ENCODE measurements at places on chromosomes 7 and 10. TPM values are rescaled to one million over a fixed set of nuclear protein-coding genes. Genes with fewer than 3 reads are reported as not detected.

GRCh38 chr7:150479023-150479716 lies 28.7 kb downstream of the GIMAP8 start:
- peak; percentile 30 for DNase-seq

DNA sequence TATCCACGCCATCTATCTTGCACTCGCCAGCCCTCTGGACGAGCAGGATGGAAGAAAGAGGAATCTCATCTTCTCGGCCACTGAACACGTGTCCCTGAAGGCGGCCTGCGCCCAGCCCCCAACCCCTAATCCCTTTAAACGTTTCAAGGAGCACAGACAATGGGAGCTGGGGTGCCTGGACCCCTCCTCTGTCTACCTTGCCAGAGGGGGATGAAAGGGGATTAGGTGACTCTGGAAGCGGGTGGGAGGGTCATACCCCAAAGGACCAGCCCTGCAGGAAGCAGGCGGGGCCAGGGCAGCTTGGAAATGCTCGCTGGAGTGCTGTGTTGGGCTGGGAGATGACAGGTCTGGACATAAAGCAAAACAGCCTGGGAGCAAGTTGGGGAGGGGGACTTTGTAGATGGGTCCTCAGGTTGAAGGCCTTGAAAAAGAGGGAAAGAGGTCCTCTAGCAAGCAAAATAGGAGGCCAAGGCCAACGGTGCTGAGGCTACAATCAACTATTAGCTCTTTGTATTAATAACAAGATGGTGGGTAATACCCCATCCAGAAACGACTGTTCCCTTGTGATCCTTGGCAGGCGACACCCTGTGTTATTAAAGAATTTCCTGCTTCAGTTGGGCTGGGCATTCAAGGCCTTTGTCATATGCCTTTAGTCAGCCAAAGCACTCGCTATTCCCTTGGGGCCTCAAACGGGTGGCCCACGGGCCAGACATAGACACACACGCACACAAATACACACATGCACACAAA lies 126.5 kb upstream of the UNC5B start:
- no peak for DNase-seq

Gene DCLRE1A
- 15.1 TPM for total RNA-seq

Gene CALCR
- total RNA-seq: not detected

GRCh38 chr7:131190146-131190545 lies 137.5 kb upstream of the MKLN1 start:
- peak; percentile 16 for DNase-seq

- no peak for DNase-seq
These were observed 103.7 kb upstream of the INSYN2A start for GRCh38 chr10:127299956-127300689.

DNA sequence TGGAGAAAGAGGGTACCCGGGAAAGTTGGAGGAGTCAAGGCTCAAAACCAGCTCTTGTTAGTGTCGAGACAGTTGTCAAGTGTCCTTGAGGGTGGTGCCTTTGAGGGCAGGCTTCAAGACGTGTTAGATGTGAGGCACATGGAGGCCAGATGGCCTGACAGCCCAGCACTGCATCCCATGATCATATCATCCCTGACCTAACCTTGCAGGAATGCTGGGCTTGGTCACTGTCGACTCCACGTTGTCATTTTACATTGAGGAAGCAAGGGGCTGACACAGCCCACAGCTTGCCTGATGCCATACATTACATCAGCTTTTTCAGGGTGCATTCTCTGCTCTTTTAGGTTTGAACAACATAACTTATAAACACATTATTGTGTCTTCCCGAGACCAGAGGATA lies 114.1 kb downstream of the ABCA13 start:
- no peak for DNase-seq

Gene EBF3
- total RNA-seq: not detected

Gene HTR5A
- not detected for total RNA-seq

DNA sequence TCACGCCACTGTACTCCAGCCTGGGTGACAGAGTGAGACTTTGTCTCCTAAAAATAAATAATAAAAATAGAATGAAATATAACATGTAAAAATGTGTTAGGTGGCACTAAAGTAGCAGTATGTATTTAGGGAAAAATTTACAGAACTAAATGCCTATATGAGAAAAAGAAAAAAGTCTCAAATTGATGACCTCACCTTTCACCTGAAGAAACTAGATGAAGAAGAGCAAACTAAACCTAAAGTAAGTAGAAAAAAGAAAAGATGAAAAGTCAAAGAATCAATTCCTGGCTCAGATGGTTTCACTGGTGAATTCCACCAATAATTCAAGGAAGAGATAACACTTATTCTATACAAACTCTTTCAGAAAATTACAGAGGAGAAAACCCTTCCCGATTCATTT lies 106.5 kb upstream of the NANOS1 start:
- DNase-seq: no peak

Gene GGCT
- 78.6 TPM for total RNA-seq

DNA sequence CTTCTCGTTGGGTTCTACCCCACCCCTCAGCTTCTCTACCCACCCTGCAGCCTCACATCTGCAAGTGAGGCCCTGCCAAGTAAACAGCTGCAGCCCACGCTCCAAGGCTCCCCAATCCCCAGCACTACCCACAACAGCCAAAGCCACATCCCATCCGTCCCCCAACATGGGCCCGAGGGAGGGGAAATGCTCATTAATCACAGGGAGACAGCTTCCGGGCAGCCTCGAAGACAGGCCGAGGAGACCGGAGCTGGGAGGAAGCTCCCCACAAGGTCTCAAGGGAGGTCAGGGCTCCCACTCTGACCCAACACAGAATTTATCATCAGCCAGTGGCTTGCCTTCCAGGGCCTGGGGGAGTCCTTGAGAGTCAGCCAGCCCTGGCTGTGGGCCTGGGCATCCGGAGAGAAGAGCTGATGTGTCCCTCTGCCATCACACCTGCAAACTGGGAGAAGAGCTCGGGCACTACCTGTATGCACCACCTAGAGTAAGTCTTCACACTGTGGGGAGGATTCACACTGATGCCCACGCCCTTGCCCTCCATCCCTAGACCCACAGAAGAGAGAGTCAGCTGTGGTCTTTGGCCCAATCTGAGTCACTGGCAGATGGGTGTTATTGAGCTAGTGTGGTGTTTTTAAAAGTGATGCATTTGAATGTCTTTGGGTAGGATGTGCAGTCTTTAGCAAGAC lies 115.5 kb upstream of the ZMIZ1 start:
- DNase-seq: no peak

- no peak for DNase-seq
These were observed 9.5 kb upstream of the C10orf95 start for GRCh38 chr10:102460836-102461186.

GRCh38 chr10:69348816-69349541 lies 67.7 kb downstream of the TACR2 start:
- DNase-seq: no peak

GRCh38 chr10:121324678-121325213 lies 273.5 kb downstream of the FGFR2 start:
- DNase-seq: no peak

- no peak for DNase-seq
These were observed 116.1 kb upstream of the ZMIZ1 start for GRCh38 chr10:78952686-78953085.

Gene LRRD1
- not detected for total RNA-seq

DNA sequence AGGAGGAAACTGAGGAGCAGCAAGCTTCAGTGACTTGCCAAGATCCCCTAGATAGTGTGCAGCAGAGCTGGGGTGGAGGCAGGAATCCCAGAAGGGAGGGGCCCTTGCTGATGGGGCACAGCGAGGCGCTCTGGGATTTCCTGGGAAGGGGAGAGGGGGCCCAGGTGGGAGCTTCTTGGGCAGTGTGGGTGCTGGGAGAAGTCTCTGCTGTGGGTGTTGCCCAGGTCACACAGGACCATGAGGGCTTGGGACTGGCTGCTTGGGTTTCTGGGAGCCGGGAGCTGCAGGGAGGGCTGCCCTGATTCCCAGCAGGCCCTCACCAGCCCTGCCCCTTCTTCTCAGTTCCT lies 55.2 kb downstream of the TSPAN15 start:
- no peak for DNase-seq

GRCh38 chr7:17523813-17524739 lies 225.6 kb downstream of the AHR start:
- DNase-seq: no peak

GRCh38 chr7:25235471-25235870 lies 7.2 kb upstream of the NPVF start:
- DNase-seq: no peak

DNA sequence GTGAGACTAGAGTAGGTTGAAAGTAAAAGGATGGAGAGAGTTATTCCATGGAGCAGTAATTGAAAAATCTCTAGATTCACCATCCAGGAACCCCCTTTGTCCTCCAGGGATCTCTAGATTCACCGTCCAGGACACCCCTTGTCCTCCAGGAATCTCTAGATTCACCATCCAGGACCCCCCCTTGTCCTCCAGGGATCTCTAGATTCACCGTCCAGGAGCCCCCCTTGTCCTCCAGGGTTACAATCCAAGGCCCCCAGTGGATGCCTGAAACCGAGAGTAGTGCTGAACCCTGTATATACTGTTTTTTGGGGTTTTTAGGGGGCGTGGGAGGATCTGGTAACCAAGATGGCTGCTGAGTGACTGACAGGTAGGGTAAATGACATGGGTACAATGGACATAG lies 38.3 kb upstream of the PPP2R2D start:
- DNase-seq: no peak

Gene HOGA1
- total RNA-seq: not detected

Gene ABCB1
- total RNA-seq: 8.9 TPM

Gene FXYD4
- not detected for total RNA-seq

- no peak for DNase-seq
These were observed 203.2 kb downstream of the PLXNA4 start for GRCh38 chr7:132373041-132373440.
